Activated CD8-positive, alpha-beta memory T cell treated with anti-CD3 and anti-CD28 coated beads, Interleukin-2, amount 10 ng/mL, durations not matched to agents 7 days and 5 days (primary cell): ENCODE measurements at places on chromosomes 4 and X. TPM values are rescaled to one million over a fixed set of nuclear protein-coding genes. Genes with fewer than 3 reads are reported as not detected.

The DIAPH2 gene
- 7.9 TPM for total RNA-seq

The CPXCR1 gene
- total RNA-seq = not detected

The CLDN34 gene
- not detected for total RNA-seq

The ASMT gene
- total RNA-seq = 1.2 TPM

The HSFX3 gene
- total RNA-seq = 0.29 TPM

The CXCL3 gene
- total RNA-seq = not detected

The USP17L19 gene
- not detected for total RNA-seq

The HPGDS gene
- 0.66 TPM for total RNA-seq

The CT45A3 gene
- total RNA-seq = not detected

The NSDHL gene
- 24.8 TPM for total RNA-seq

The SSX4B gene
- total RNA-seq = not detected

The ERAS gene
- total RNA-seq = not detected

The HTN1 gene
- not detected for total RNA-seq

The ANTXR2 gene
- 55.0 TPM for total RNA-seq

The XAGE3 gene
- total RNA-seq = not detected

The FABP2 gene
- total RNA-seq = not detected

The BEND2 gene
- total RNA-seq = not detected

The HOPX gene
- total RNA-seq = 208 TPM

The SCLT1 gene
- total RNA-seq = 53.4 TPM

The CTAG2 gene
- total RNA-seq = 30.3 TPM

The QRFPR gene
- not detected for total RNA-seq

The GAGE13 gene
- total RNA-seq = not detected

The CNGA1 gene
- not detected for total RNA-seq

The AMBN gene
- not detected for total RNA-seq

The GATB gene
- total RNA-seq = 17.9 TPM

The TEX13D gene
- not detected for total RNA-seq

The LAMTOR3 gene
- 25.3 TPM for total RNA-seq

The GDPD2 gene
- 0.26 TPM for total RNA-seq

The SHOX gene
- total RNA-seq = not detected

The ADH1C gene
- not detected for total RNA-seq
